Stimulated activated CD4-positive, alpha-beta T cell treated with anti-CD3 and anti-CD28 coated beads, TNF-alpha, amount 100 ng/mL, for 24 hours (primary cell): ENCODE measurements at places on chromosomes 3 and 15.

- no peak for DNase-seq
These were observed 36.3 kb downstream of the TMEM44 start for GRCh38 chr3:194596906-194597305.

GRCh38 chr3:25038922-25039321, 389.1 kb upstream of the RARB start:
- DNase-seq: no peak

DNA sequence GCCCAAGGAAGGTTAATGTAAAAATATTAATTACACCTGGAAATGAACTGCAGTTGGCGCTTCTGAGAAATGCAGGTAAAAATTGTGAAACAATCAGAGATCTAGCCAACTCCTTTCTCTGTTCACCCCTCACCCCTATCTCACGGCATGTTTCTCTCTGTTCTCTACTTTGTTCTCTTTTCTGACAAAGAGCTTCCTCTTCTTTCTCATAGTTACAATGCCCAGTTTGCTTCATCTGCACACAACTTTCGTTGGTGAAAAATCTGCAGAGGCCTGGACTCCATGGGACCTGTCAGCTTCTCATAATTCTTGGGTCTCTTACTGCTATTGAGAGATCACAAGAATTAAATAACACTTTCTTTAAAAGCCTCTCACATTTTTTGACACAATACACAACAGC, 212.9 kb upstream of the LRRN1 start:
- no peak for DNase-seq

DNA sequence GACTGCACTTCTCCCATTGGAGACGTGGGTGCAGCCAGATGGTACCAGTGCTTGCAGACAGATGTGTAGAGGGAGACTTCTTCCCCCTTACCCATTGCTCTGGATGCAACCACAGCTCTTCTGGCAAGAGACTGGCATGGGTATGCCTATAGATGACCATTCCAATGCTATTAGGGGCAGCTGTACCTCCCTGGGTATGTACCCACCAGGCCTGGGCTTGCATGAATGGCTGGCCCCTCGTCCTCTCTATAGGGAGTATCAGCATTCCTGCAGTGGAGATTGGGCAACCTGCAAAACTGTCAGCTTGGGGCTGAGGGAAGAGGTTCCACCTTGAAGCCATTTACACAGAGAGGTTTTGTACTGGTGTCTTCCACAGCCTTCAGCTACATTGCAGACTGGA, 57.6 kb upstream of the FXR1 start:
- DNase-seq: no peak

- no peak for DNase-seq
These were observed 45.1 kb downstream of the MFSD1 start for GRCh38 chr3:158846803-158847451.

DNA sequence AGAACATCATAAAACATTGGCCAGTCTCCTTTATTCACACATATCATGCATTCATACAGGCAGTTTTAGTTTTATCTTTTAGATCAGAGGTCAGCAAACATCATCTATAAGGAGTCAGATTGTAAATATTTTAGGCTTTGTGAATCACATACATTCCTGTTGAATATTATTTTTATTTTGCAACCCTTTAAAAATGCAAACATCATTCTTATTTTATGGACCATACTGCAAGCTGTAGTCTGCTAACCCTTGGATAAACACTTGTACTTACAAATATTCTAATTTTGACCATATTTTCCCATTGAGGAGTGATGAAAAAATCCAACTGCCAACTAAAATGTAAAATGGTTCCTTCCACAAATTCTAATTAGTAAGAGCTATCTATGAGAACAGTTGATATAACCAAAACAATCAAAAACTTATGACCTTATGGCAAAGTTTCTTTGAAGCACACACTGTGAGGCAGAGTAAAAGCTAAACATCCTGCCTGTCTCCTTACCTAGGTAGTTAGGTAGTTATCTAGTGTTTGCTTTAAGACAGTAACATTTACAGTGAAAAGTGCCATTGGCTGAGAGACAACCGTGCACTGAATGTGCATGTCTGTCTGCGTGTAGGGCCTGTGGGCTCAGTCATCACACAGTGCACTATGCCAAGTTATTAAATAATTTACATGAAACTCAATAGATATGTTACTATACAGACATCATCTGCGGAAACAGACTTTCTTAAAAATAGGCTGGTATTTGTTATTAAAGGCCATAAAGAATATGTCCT, 57.7 kb downstream of the PIK3R4 start:
- DNase-seq: no peak

- DNase-seq: no peak
These were observed 15.4 kb downstream of the CCDC54 start for GRCh38 chr3:107392549-107393165.

DNA sequence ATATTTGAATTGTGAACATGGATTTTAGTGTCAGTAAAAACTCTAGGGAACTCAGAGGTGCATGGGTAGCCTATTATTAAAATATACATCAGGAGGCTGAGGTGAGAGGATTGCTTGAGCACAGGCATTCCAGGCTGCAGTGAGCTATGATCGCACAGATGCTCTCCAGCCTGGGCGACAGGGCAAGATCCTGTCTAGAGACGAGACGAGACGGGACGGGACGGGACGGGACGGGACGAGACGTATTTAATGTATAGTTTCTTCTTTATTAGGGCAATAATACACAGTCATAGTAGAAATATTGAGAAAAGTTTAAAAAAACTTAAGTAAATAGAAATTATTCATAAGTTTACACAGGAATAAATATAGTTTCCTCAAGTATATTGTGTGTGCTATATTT, 89.3 kb downstream of the DIPK2A start:
- DNase-seq: no peak
